ENCODE measurements at places on chromosomes 7 and 10.

GRCh38 chr10:113108948-113109347, 158.9 kb downstream of the TCF7L2 start:
- no peak for DNase-seq

GRCh38 chr7:155804897-155805825, 7.1 kb downstream of the SHH start:
- DNase-seq = peak; percentile 87

- no peak for DNase-seq
Measured at GRCh38 chr10:29545122-29545521, 89.6 kb downstream of the SVIL start.

DNA sequence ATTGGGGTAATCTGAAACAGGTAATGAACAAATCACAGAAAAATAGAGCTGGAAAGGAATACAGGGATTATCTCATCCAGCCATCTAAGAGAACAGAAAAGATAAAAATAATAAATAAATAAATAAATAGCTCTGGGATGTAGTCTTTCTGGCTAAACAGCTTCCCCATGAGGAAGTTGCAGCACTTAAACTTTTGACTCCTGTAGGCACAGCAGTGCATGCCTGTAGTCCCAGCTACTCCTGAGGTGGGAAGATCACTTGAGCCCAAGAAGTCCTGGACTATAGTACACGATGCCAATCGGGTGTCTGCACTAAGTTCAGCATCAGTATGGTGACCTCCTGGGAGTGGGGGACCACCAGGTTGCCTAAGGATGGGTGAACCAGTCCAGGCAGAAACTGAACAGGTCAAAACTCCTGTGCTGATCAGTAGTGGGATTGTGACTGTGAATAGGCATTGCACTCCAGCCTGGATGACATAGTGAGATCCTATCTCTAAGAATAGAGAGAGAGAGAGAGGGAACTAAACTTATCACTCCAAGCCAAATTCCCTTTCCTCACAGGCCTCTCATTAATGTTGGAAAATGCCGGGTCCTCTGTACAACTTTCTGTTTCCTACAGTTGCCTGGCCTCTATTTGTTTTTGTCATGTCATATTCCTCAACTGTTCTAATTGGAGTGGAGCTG, 61.7 kb upstream of the CDK13 start:
- no peak for DNase-seq

GRCh38 chr7:105682341-105683060, 101.2 kb upstream of the EFCAB10 start:
- DNase-seq = no peak

- no peak for DNase-seq
Measured at GRCh38 chr10:100053686-100054460, 27.8 kb downstream of the CPN1 start.
